Smooth muscle cell of the coronary artery (primary cell): ENCODE measurements at places on chromosomes 11 and 22. TPM values are rescaled to one million over a fixed set of nuclear protein-coding genes. Genes with fewer than 3 reads are reported as not detected.

The PRR5L gene
- total RNA-seq: 6.3 and 43.7 TPM in 2 replicates

The OR8A1 gene
- not detected in 2 replicates for total RNA-seq

The OR51A7 gene
- total RNA-seq: not detected in 2 replicates

The PDGFD gene
- 2.0 and 61.0 TPM in 2 replicates for total RNA-seq

The YPEL1 gene
- total RNA-seq: 0.98 and 1.1 TPM in 2 replicates

The CEP126 gene
- 1.1 and 2.5 TPM in 2 replicates for total RNA-seq

The FIBIN gene
- 36.9 and 61.7 TPM in 2 replicates for total RNA-seq

The PAAF1 gene
- 6.7 and 10.1 TPM in 2 replicates for total RNA-seq

The KCNC1 gene
- total RNA-seq: 0.23 TPM in 1 of 2 replicates, not detected in the other

The PANX2 gene
- 0.35 and 0.98 TPM in 2 replicates for total RNA-seq

The TTC28 gene
- total RNA-seq: 11.5 and 20.5 TPM in 2 replicates

The OR52E6 gene
- not detected in 2 replicates for total RNA-seq

The OR5P2 gene
- total RNA-seq: not detected in 2 replicates

The TSGA10IP gene
- total RNA-seq: not detected in 2 replicates

The BDNF gene
- total RNA-seq: 1.2 and 38.8 TPM in 2 replicates

The MEI1 gene
- 0.12 and 1.1 TPM in 2 replicates for total RNA-seq

The CCDC188 gene
- total RNA-seq: not detected in 2 replicates

The MS4A8 gene
- total RNA-seq: not detected in 2 replicates

The XKR3 gene
- not detected in 2 replicates for total RNA-seq

The SCUBE1 gene
- total RNA-seq: not detected in 2 replicates

The PTPRJ gene
- 3.3 and 14.1 TPM in 2 replicates for total RNA-seq

The SERHL2 gene
- total RNA-seq: 2.6 and 4.4 TPM in 2 replicates

The MRPL49 gene
- total RNA-seq: 25.4 and 41.2 TPM in 2 replicates

The SEC14L6 gene
- total RNA-seq: 0.15 TPM in 1 of 2 replicates, not detected in the other

The A4GALT gene
- 16.8 and 31.9 TPM in 2 replicates for total RNA-seq

The EFCAB6 gene
- 0.83 and 1.1 TPM in 2 replicates for total RNA-seq

The MS4A12 gene
- total RNA-seq: not detected in 2 replicates

The MMP13 gene
- total RNA-seq: not detected in 2 replicates

The TCN2 gene
- total RNA-seq: 4.6 and 4.9 TPM in 2 replicates

The TMEM191C gene
- 0.82 and 1.4 TPM in 2 replicates for total RNA-seq

The SEPTIN3 gene
- 0.35 TPM in 1 of 2 replicates, not detected in the other for total RNA-seq

The SLC37A4 gene
- 7.0 and 9.7 TPM in 2 replicates for total RNA-seq

The TRPC6 gene
- under 0.01 and 9.8 TPM in 2 replicates for total RNA-seq

The KRTAP5-11 gene
- not detected in 2 replicates for total RNA-seq

The RFPL1 gene
- not detected in 2 replicates for total RNA-seq

The CYP2D6 gene
- total RNA-seq: 0.12 and 0.15 TPM in 2 replicates

The MPPED1 gene
- not detected in 2 replicates for total RNA-seq

The PI4KA gene
- 21.5 and 37.3 TPM in 2 replicates for total RNA-seq

The CHRM1 gene
- total RNA-seq: not detected in 2 replicates

The RAB38 gene
- total RNA-seq: 1.1 and 1.4 TPM in 2 replicates

The DBX1 gene
- total RNA-seq: not detected in 2 replicates

The MOGAT2 gene
- not detected in 2 replicates for total RNA-seq

The ZP1 gene
- total RNA-seq: 0.12 TPM in 1 of 2 replicates, not detected in the other

The SNX32 gene
- total RNA-seq: 1.1 and 4.3 TPM in 2 replicates

The MIAT gene
- total RNA-seq: 0.94 and 1.2 TPM in 2 replicates

The THOC5 gene
- total RNA-seq: 43.5 and 44.3 TPM in 2 replicates

The PGA3 gene
- total RNA-seq: 2.8 TPM in 1 of 2 replicates, not detected in the other

The OR8H3 gene
- not detected in 2 replicates for total RNA-seq

The OR52H1 gene
- total RNA-seq: 0.38 and 1.2 TPM in 2 replicates

The RTL10 gene
- 9.1 and 9.4 TPM in 2 replicates for total RNA-seq

The MUC5B gene
- total RNA-seq: not detected in 2 replicates

The FOLR3 gene
- 5.5 TPM in 1 of 2 replicates, not detected in the other for total RNA-seq

The P2RX6 gene
- 0.47 and 0.68 TPM in 2 replicates for total RNA-seq

The C22orf31 gene
- 0.35 TPM in 1 of 2 replicates, not detected in the other for total RNA-seq

The AHNAK gene
- total RNA-seq: 257 and 396 TPM in 2 replicates

The SLC22A12 gene
- total RNA-seq: not detected in 2 replicates

The TMPRSS5 gene
- 0.08 TPM in 1 of 2 replicates, not detected in the other for total RNA-seq
